Caco-2 (cell line): ENCODE measurements at places on chromosomes 4 and X. TPM values are rescaled to one million over a fixed set of nuclear protein-coding genes. Genes with fewer than 3 reads are reported as not detected.
A peak's percentile ranks its signal among the peaks of the same experiment; 100 is the strongest.

SSX4B gene
- total RNA-seq = not detected in 2 replicates

BTC gene
- total RNA-seq = 0.09 and 0.14 TPM in 2 replicates

RAB39B gene
- 0.18 and 0.23 TPM in 2 replicates for total RNA-seq

BRCC3 gene
- 30.4 and 32.3 TPM in 2 replicates for total RNA-seq

CNOT6L gene
- 18.8 and 20.2 TPM in 2 replicates for total RNA-seq

PNMA6A gene
- not detected in 2 replicates for total RNA-seq

HTRA3 gene
- total RNA-seq = 0.63 and 0.66 TPM in 2 replicates

NR3C2 gene
- total RNA-seq = 0.12 and 0.16 TPM in 2 replicates

- peak; percentile 76 for DNase-seq
Observed at GRCh38 chr4:70992391-70992881, 1.0 kb upstream of the DCK start.

DNA sequence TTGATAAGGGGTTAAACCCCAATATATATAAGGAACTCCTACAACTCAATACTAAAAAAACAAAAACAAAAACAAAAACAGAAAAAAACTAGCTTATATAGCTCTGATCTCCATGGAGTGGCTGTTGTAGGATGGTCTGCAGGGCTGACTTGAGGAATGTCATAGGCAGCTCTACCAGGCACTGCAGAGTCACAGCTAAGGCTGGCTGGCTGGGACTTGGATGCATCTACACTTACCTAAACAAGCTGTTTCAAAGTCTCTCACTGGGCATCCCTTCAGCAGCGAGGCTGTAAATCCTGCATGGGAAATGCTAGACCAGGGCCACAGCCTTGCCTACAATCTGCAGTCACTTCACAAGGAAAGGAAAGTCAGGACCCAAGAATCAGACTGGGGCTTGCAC is 61.3 kb downstream of the HOPX start:
- DNase-seq = no peak

DNA sequence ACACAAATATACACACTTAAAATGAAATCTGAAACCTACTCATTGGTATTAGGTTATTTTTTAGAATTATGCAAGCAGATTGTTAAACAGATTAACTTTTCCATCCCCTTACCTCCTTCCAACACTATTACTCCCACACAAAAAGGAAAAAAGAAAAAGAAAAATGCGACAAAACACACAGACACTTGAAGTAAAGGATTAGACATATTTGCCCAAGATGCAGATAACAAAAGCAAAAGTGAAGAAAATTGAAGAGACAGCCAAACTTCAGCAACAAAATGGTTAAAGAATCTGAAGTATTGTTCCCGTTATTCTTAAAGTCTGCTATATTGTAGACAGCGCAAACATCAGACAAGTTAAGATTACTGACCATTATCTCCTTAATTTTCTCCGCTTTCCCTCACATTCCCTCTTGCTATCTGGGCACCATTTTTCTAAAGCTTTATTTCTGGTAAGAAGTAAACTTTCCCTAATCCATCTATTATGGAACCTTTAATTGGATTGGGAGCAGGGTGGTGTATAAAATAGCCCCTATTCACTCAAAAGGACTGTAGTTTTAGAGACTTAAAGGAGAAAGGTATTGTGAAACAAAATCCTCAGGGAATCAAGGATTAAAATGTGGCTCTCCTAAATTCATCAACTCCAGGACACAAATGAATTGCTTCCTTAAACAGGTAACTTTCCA is 34.7 kb upstream of the MAB21L2 start:
- DNase-seq = no peak

DNA sequence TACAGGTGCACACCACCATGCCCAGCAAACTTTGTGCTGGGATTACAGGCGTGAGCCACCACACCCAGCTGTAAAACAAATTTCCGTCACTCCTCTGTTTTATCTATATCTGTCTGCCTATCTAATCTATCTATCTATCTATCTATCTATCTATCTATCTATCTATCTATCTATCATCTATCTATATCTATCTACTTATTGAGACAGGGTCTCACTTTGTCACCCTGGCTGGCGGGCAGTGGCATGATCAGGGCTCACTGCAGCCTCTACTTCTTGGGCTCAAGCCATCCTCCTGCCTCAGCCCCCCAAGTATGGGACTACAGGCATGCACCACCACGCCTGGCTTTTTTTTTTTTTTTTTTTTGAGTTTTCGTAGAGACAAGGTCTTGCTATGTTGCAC is 20.6 kb downstream of the AKAP14 start:
- DNase-seq = no peak

DNA sequence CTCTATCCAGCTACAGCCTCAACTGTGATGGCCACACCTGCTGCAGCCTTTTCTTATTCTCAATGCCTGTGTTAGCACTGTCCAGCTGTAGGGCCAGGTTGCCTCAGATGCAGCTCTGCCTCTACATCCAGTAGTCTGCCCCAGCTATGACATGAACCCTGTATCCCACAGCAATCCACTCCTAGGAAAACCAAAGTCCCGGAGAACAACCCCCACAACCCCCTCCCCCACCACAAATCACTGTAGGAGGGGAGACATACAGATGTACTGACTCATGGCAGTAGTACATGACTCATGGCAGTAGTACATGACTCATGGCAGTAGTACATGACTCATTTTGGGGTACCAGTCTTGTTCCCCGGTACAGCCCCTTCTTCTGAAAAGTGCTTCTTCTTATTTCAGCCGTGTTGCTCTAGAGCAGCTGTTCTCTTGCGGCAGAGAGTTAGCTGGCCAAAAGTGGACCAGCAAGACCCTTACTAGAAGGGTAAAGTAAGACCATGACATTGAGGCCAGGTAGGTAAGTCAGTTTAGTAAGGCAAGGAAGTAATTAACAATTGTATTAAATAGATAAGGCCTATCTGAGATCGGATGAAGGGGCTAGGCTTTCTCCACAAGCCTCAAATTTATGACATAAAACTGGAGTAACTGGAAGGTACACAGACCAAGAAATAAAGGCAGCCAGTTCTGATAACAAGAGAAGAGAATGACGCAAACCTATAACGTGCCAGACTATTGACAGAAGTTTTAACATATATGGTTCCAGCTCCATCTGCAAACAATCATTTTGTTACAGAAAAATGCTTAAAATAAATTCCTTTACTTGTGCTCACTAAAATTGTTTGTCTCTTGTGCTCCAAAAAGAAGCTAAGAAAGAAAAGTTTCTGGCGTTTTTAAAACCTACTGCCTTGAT is 221.4 kb downstream of the TACR3 start:
- DNase-seq = no peak

DNA sequence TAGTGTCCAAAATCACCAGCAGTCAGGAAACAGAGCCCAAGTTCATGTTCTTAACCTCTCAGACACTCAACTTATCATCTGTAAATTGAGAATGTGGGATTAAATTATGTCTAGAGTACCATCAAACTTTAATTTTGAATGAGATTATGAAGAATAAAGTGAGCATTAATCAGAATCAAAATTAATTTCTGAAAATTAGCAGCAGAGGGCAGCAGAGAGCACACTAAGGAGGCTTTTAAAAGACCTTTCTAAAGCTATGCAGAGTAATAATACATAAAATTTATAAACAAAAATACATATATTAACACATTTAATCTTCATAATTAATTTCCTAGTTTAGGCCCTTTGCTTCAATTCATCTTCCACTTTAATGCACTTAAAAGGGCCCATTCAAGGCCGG is 7.1 kb downstream of the TASL start:
- peak; percentile 1 for DNase-seq

- DNase-seq = no peak
Observed at GRCh38 chr4:139824882-139825522, 159.4 kb downstream of the MGST2 start.

- peak; percentile 1 for DNase-seq
Observed at GRCh38 chrX:28586981-28587551, at the start of gene IL1RAPL1. TSS of gene IL1RAPL1 (plus strand) at chrX:28587446.

DNA sequence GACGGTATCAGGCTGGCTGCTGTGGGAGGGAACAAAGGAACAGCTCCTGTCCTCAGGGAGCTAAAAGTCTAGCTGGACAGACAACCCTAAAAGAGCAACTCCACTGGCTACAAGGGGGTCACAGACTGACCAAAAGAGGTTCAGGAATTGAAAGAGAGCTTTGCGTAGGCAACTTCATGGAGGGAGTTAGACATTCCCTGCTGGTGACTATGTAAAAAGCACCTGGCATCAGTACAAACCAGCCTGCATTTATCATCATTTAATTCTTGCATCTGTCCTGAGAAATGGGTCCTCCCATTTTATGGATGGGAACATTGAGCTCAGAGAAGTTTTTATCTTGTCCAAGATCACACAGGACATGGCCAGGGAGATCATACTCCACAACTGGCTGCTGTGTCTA is 1.4 kb upstream of the LGI2 start:
- no peak for DNase-seq

GRCh38 chrX:47158131-47158530 is 13.1 kb downstream of the RBM10 start:
- DNase-seq = no peak

- no peak for DNase-seq
Observed at GRCh38 chr4:10808591-10808990, 124.0 kb upstream of the CLNK start.
